ENCODE measurements at places on chromosomes 7 and 10.

DNA sequence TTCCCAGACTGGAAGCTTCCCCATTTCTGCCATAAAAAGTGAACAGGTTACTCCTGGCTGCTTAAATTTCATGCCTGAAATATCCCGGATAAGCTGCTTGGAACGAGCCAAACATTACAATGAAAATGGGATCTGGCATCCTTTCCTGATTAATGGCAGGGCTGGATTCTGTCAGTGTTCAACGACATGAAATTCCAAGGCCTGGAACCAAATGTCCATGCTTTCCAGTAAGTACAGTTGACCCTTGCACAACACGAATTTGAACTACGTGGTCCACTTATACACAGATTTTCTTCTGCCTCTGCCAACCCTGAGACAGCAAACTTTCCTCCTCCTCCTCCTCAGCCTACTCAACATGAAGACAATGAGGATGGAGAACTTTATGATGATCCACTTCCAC, 65.4 kb downstream of the SGMS1 start:
- H3K4me1 ChIP-seq = no peaks in the 10 kb centered on the region
- no peaks in the 10 kb centered on the region for H3K36me3 ChIP-seq
- H3K27me3 ChIP-seq = no peaks in the 10 kb centered on the region
- H3K4me3 ChIP-seq = no peak overlapping the region

- no peak for DNase-seq
- H3K27me3 ChIP-seq = no peaks in the 10 kb centered on the region
- H3K4me3 ChIP-seq = no peak overlapping the region
- H3K36me3 ChIP-seq = no peaks in the 10 kb centered on the region
- H3K4me1 ChIP-seq = no peaks in the 10 kb centered on the region
Measured at GRCh38 chr10:119778776-119779445, 53.1 kb downstream of the INPP5F start.

DNA sequence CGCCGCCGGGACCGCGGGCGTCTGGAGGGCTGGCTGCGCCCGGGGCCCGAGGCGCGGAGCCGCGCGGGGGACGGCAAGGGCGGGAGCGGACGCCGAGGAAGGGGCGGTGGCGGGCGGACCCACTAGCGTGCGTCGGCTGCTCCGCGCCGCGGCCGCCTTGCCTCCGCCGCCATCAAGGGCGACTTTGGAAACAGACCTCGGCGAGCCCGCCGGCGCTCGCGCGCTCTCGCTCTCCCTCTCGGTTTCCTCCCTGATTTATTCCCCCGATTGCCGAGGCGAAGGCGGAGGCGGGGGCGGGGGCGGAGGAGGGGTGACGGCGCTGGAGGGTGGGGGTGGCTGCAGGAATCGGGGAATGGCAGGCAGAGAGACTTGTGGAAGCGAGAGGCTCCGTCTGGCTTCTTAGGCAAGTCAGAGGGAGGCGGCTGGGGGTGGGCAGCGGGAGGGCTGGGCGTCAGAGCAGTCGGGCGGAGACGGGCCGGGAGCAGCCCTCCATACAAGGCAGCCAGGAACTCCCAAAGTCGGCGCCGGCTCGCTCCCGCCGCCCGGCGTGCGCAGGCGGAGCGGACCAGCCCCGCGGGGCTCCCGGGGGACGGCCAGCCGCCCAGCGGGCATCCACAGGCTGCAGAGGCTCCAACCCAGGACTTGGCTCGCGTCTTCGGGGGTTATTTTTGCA, at the start of gene CACNA2D1:
CACNA2D1 (minus strand) TSS at position 231 of the 673 bp plus-strand sequence.
- no peak within 1 kb of the TSS for H3K4me3 ChIP-seq
- no peak within 1 kb of the TSS for H3K27ac ChIP-seq
- H3K4me1 ChIP-seq = no peaks in the 10 kb centered on the region
- DNase-seq = no peak
- H3K36me3 ChIP-seq = no peaks in the 10 kb centered on the region
- peaks cover 9% of the 10 kb centered on the region for H3K27me3 ChIP-seq

GRCh38 chr7:131238347-131238931, 89.2 kb upstream of the MKLN1 start:
- H3K27me3 ChIP-seq = no peaks in the 10 kb centered on the region
- H3K36me3 ChIP-seq = no peaks in the 10 kb centered on the region
- H3K27ac ChIP-seq = no peak overlapping the region
- H3K4me1 ChIP-seq = peaks cover 15% of the 10 kb centered on the region

DNA sequence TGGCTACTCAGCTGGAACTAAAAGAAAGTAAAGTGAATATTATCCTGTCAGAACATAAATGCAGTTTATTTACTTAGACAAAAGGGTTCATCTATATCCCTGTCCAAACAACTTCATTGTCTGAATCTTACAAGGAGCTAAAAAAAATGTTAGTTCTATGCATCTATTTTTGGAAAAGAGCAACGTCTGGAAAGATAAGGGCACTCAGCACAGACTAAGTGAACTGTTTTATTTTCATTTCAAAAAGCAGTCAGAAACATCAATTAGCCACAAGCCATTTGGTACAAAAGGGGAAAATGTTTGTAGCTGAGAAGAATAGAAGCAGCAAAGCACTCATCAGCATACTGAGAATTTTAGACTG, 245.5 kb downstream of the FOXP2 start:
- H3K4me1 ChIP-seq = no peaks in the 10 kb centered on the region
- H3K36me3 ChIP-seq = no peaks in the 10 kb centered on the region
- DNase-seq = no peak
- no peak overlapping the region for H3K4me3 ChIP-seq
- H3K27ac ChIP-seq = no peak overlapping the region

DNA sequence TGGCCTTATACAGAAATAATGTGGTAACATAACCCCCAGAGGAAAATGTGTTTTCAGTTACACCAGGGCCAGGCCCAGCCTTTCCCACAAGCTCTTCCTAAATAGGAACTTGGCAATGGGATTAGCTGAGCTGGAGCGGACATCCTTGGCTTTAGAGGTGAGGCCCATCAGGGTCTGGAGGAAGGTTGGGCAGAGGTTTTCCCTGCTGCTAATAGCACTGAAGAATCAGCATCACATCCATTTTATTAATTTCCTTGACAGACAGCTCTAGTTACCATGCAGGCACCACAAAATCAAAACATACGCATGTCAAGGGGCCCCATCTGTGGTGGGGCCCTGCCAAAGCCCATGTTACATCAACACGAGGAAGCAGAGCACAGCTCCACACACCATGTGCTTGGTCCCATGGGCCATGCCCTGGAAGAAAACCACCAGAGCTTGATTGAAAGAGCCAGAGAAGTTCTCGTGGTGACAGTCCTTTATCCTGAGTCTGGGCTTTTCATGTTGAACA, 566.6 kb downstream of the KCNMA1 start:
- no peak overlapping the region for H3K27ac ChIP-seq
- H3K4me3 ChIP-seq = no peak overlapping the region
- no peaks in the 10 kb centered on the region for H3K4me1 ChIP-seq
- no peaks in the 10 kb centered on the region for H3K27me3 ChIP-seq
- DNase-seq = no peak
- no peaks in the 10 kb centered on the region for H3K36me3 ChIP-seq

DNA sequence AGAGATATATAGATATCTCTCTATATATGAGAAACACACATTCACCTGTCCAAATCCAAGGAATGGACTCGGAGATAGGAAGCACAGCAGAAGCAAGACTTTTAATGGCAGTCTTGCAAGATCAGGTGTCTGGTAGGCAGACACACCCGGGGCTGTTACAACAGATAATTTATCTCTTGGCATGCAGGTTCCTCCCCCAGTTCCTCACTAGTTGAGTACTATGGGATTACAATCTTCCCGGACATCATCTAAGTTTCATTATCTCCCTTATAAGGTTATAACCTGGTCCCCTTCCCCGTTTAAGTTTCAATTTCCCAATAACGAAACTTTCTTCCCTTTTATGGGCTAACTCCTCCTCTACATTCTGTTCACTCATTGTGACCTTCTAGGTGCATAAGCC, 399.3 kb downstream of the PPP1R3A start:
- no peak for DNase-seq
- H3K36me3 ChIP-seq = no peaks in the 10 kb centered on the region
- no peaks in the 10 kb centered on the region for H3K27me3 ChIP-seq
- no peaks in the 10 kb centered on the region for H3K4me1 ChIP-seq
- H3K27ac ChIP-seq = no peak overlapping the region

DNA sequence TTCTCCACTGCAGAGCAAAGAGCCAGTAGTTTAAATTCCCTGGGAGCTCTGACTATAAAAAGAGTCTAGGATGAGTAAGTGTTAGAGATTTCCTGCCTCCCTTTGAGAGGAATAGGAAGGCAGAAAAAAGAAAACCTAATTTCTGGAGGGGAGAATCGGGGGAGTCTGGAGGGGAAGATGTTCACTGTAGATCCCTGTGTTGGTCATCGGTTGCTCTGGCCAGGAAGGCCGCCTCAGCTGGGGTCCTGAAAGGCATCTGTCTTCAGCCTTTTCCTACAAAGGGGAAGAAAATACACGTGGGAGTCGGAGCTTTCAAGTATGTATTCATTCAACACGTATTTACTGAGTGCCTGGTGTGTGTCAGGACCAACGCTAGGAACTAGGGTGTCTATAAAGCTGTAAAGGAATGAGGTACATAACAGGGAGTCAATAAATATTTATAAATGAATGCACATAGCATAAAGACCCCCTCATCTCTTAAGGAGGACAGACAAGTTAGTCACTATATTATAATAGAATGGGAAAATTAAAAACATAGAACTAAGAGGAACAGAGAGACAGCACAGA, 101.1 kb downstream of the ICA1 start:
- no peak for DNase-seq
- H3K27ac ChIP-seq = no peak overlapping the region
- H3K4me3 ChIP-seq = no peak overlapping the region
- H3K27me3 ChIP-seq = no peaks in the 10 kb centered on the region
- H3K4me1 ChIP-seq = no peaks in the 10 kb centered on the region

GRCh38 chr7:5758286-5758685, 23.2 kb downstream of the RNF216 start:
- peaks cover 9% of the 10 kb centered on the region for H3K36me3 ChIP-seq
- H3K4me3 ChIP-seq = no peak overlapping the region
- no peaks in the 10 kb centered on the region for H3K27me3 ChIP-seq
- H3K27ac ChIP-seq = no peak overlapping the region
- no peaks in the 10 kb centered on the region for H3K4me1 ChIP-seq

GRCh38 chr10:69366738-69367137, 50.0 kb downstream of the TACR2 start:
- no peaks in the 10 kb centered on the region for H3K27me3 ChIP-seq
- no peak overlapping the region for H3K4me3 ChIP-seq
- H3K4me1 ChIP-seq = no peaks in the 10 kb centered on the region

DNA sequence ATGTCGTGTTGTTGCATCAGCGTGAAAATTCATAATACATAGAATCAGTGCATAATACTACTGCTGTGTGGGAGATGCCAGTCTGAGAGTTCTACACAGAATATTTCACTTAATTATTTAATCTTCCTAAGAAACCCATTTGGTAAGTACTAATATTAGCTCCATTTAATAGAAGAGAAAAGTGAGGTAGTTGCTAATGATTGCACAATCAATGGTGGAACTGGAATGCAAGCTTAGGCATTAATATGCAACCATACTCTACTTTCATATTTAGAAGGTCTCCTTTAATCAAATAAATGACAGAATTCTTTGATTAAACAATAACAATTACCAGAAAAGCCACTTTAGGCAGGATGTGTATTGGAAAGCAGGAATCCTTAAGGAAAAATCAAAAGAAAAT, 660.7 kb upstream of the PHF14 start:
- DNase-seq = no peak
- H3K27me3 ChIP-seq = no peaks in the 10 kb centered on the region
- H3K4me3 ChIP-seq = no peak overlapping the region
- H3K4me1 ChIP-seq = no peaks in the 10 kb centered on the region

DNA sequence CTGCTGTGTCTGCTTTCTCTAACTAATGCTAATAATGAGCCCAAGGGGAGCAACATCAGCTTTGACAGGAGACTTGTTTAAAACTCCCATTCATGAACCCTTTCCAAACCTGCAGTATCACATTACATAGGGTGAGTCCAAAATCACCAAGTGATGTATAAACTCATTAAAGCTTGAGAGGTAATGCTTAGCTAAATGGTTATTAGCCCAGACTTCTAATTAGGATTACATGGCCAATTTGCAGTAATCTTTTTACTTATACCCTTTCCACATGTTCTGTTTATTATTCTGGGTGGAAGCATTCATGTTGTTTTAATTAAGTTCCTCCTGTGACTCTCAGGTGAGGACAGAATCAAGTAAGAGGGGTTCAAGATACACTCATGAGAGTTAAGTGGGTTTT, 17.5 kb downstream of the ZNF138 start:
- H3K27ac ChIP-seq = no peak overlapping the region
- H3K4me1 ChIP-seq = no peaks in the 10 kb centered on the region
- no peaks in the 10 kb centered on the region for H3K27me3 ChIP-seq
- peaks cover 11% of the 10 kb centered on the region for H3K36me3 ChIP-seq

GRCh38 chr10:60453036-60453435, 63.4 kb upstream of the ANK3 start:
- DNase-seq = no peak
- H3K27me3 ChIP-seq = no peaks in the 10 kb centered on the region
- H3K27ac ChIP-seq = no peak overlapping the region
- H3K4me3 ChIP-seq = no peak overlapping the region
- no peaks in the 10 kb centered on the region for H3K36me3 ChIP-seq

- H3K27ac ChIP-seq = no peak overlapping the region
- no peak overlapping the region for H3K4me3 ChIP-seq
- no peaks in the 10 kb centered on the region for H3K36me3 ChIP-seq
- DNase-seq = no peak
Measured at GRCh38 chr10:128096486-128097199, 29.6 kb downstream of the MKI67 start.

Data from naive thymus-derived CD4-positive, alpha-beta T cell (primary cell).